ENCODE measurements at places on chromosomes 6 and 20.

- DNase-seq: no peak
Measured at GRCh38 chr6:4377603-4378002, 242.2 kb upstream of the ECI2 start.

GRCh38 chr20:53654932-53655624 is 61.4 kb upstream of the ZNF217 start:
- peak; percentile 23 for DNase-seq

GRCh38 chr6:143362192-143362558 is 88.3 kb downstream of the ADAT2 start:
- no peak for DNase-seq

DNA sequence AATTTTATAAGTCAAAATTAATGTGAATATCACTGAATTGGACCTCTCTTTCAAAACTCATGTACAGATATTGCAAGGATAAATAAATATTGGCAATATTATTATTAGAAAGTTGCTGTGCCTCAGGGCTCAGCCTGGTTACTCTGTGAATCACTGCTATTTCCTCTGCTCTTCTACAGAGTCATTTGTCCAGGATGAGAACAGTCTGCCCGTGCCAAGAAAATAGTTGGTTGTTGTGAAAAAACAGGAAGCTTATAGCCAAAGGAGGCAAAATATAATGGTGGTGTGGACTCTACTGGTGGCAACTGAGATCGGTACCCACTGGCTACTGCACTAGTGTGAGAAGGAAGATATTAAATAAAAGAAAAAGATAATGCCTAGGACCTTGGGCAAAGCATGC is 93.6 kb downstream of the RIMS1 start:
- no peak for DNase-seq

DNA sequence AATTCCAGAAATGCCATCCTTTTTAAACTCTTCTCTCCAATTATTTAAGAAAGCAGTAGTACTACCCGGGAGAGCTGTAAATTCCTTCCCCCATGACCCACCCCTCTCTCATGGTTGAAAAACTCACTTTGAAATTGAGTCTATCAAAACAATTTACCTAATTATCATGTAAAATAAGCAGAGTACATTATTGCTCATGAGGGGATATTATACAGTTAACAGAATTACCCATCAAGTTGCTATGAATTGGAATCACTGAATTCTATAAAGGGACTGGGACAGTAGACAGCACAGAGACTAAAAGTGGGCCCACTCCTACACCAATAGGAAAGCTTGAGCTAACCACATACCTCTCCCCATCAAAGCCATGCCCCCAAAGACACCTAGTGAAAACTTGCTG is 16.3 kb downstream of the JAG1 start:
- no peak for DNase-seq

- no peak for DNase-seq
Measured at GRCh38 chr6:132446141-132446854, 45.0 kb upstream of the MOXD1 start.

DNA sequence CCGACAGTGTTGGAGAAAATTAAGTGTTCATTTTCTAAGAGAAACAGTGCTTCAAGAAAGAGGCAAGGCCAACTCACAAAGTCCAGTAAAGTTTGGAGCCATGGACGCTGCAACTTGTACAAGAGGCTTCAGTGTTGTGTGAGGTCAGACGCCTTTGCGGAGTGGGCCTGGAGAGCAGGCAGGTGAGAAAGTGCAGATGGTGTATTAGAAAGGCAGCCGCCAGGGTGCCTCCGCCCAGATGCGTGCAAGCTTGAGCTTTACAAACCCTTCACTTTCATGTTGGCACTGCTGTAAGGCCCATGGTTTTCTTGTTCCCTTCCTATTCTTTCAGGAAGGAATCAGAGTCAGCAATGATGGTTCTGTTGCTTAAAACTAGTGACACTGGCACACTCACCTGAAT is 25.4 kb upstream of the EXOC2 start:
- DNase-seq: no peak

DNA sequence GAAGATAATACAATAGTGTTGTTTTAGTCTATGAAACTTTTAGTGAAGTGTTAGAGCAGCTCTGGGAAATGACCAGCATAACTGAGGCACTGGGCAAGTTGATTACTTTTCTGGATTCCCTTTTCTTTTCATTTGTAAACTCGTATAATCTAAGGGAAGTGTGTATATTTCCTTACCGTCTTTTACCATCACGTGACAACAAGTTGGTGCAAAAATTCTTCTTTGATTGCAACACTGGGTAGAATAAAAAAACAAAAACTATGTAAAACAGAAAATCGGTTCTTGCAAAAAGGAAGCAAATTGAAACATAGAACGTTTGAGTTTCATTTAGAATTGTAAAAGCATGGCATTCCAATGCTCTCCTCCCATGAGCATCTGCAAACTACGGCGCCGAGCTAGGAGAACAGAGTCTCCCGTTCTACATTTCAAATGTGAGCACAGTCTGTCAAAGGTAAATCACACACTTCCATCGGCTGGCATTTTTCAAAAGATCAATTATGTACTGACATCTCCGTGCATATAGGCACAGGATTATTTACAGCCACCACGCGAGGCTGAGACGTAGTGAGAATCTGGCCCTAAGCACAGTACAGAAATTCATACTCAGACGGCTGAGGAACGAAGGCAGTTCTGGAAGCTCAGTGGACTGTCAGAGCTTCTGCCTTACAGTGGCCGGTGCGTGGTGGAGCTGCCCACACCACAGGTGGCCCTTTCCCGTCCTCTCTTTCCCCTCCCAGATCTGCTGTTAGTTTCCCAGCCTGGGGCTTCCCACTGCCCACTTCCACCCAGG is 314.0 kb downstream of the BMP7 start:
- DNase-seq: no peak

DNA sequence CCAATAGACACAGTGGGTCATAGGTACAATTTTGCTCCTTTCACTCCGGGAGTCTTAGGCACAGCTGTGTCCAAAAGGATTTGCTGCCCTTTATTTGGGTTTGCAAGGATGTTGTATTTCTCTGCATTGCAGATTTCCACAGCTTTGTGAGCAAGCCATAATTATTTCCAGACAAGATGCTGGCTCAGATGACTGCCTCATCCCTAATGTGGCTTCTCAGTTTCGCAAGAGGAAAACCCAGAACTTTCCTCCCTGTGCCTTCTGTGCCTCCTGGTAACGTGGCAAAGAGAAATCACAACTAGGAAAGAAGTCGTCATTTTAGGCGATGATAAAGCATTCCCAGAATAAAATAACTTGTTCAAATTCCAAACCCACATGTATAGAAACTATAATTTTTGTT is 33.7 kb downstream of the FAM50B start:
- DNase-seq: no peak

DNA sequence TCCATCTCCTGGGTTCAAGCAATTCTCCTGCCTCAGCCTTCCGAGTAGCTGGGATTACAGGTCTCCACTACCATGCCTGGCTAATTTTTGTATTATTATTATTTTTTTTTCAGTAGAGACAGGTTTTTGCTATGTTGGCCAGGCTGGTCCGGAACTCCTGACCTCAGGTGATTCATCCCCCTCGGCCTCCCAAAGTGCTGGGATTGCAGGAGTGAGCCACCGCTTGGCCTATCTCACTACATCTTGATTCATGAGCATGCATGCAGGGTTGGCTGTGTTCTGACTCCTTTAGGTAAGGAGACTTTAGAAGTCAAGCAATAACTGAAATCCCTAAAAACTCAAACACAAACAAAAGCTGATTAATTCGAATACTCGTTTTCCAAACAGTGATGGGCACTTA is 80.9 kb downstream of the GJA1 start:
- no peak for DNase-seq

DNA sequence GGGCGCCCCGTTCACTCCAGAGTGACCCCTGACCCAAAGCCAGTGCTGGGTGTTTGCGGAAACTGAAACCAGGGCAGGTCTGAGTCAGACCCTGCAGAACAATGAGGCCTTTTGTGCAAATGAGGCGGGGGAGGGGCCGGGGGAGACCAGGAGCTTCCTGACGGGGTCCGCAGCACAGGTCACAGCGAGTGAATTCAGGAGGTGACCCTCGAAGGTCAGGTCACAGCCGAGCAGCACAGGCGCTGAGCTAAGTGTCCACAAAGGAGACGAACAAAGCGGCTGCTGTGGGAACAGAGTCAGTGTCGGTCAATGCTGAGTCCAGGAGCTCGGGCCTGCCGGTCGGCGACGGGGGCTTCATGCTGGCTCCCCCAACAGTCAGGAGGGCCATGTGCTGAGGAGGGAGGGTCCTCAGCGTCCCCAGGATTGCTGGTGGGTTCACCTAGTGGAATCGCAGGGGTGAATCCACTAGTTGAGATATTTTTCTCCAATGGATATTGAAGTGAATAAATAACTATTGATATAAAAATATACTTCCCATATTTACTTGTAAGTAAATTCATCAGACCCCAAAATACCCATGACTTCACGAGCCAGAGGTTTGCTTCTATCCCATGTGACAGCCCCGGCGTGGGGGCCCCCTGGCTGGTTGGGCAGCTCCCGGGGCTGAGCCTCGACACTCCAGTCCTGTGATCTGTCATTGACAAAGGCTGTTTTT is 188.4 kb upstream of the SULF2 start:
- no peak for DNase-seq

- DNase-seq: no peak
Measured at GRCh38 chr20:42130810-42131596, 512.8 kb upstream of the CHD6 start.

GRCh38 chr6:159935633-159936032 is 33.2 kb upstream of the IGF2R start:
- DNase-seq: no peak

DNA sequence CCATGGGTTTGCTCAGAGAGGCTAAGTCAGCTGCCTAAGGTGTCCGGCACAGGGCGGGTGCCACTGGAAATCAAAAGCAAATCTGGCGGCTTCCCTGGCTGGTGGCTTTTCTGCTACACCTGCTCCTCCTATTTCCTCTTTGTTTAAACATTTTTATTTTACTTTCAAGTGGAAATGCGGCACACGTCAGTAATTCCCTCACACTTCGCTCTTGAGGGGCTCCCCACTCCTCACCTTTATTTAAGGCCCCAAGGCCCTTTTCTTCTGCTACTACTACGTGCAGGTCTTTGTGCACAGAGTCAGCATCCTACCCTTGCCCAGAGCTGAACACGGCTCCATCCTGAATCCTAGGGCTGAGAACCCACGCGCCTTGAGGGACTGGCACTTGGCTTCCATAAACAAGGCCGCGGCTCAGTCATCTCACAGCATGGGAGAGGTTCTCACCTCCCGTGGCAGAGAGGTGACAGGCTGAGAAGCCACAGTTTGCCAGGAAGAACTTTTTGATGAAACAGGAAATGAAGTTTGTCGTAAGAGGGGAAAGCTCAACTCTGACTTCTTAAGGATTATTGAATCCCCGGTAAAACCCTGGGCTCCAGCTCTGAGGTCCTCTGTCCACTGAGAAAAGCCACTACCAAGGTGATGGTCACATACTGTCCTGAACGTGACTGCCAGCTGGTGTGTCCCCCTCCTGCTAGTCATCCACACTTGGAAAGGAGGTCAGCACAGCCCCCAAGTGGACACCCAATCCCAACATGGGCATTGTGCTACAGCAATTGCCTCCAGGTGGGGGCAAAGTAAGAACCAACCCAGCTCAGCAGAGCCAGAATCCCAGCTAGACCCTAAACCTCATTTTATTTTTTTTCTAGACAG is 48.0 kb downstream of the NFATC2 start:
- no peak for DNase-seq

GRCh38 chr6:147065786-147066185 is 138.4 kb upstream of the STXBP5 start:
- no peak for DNase-seq

- no peak for DNase-seq
Measured at GRCh38 chr6:138289739-138290138, 71.4 kb upstream of the PBOV1 start.

DNA sequence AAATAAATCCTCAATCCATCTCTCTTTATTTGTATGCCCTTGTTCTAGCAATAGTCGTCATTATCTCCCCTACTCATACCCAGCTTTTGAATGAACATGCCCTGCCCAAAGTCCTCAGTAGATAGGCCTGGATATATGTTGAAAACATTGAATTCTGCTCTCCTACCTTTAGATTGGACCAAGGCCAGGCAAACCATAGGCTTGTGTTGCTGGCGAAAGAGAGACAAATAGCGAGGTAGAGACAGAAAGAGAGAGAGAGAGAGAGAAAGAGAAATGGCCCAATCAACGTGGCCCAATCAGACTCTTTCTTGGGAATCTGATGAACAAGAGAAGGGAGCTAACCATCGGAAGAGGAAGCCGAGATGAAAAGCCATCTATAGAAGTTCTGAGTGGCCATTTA is 45.2 kb downstream of the NEDD9 start:
- DNase-seq: no peak

- DNase-seq: peak; percentile 75
Measured at GRCh38 chr6:26163427-26164119, 76.3 kb downstream of the HFE start.

DNA sequence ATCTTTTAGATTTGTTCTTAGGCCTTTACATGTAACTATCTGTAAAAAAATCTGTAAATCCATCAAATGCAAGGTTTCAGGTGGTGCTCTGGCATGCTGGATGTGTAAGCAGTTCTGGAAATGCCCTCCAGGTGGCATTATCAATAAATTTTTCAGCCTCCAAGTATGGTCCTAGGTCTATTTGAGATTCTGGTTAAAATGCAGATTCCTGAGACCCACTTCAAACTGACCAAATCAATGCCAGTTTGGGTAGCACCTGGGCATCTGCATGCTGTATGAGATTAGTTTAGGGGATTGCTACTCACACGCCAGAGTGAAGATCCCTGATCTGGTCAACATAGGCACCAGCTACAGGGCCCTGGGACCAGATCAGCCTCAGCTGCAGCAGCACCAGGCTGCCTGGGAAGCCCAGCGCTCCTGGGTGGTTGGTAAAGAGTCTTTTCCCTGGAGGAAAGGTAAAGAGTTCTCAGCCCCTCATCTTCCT is 507.3 kb upstream of the CITED2 start:
- DNase-seq: peak; percentile 13

DNA sequence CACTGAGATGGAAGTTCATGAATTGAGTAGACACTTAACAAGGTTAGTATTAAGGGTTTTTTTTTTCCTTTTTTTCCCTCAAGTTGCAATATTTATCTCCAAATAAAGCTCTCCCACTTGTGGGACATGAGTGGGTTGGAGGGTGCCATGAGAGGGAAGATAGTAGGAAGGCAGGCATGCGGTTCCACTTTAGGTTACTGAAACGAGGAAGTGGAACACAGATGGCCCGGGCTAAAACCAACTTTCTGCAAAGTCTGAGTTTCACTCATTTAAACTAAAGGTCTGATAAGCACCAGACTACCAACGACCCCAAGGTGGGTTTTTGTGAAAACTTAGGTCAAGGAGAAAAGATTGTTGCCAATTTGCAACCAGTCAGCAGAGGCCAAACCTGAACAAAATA is 42.2 kb downstream of the TBC1D7 start:
- DNase-seq: no peak

GRCh38 chr6:107717781-107718180 is 106.3 kb downstream of the SCML4 start:
- DNase-seq: no peak

GRCh38 chr20:2771631-2772080 is 28.8 kb downstream of the CPXM1 start:
- DNase-seq: no peak
